ENCODE measurements at places on chromosomes 5 and 9.

DNA sequence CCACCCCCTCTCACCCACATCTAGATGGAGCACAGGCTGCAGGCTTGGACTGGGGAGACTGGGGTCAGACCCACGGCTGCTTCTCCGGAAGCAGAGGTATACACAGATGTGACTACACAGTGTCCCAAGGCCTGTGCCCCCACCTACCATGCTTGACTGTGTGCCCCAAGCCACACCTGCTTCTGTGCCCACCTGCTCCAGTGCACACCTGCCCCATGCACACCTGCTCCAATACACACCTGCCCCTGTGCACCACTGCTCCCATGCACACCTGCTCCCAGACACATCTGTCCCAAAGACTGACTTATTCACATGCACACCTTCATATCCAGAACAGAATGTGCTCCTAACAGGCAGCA is 5.5 kb upstream of the COL5A1 start:
- no peak for DNase-seq

- no peak for DNase-seq
These were observed 225.1 kb downstream of the ARRDC3 start for GRCh38 chr5:91158011-91158410.

DNA sequence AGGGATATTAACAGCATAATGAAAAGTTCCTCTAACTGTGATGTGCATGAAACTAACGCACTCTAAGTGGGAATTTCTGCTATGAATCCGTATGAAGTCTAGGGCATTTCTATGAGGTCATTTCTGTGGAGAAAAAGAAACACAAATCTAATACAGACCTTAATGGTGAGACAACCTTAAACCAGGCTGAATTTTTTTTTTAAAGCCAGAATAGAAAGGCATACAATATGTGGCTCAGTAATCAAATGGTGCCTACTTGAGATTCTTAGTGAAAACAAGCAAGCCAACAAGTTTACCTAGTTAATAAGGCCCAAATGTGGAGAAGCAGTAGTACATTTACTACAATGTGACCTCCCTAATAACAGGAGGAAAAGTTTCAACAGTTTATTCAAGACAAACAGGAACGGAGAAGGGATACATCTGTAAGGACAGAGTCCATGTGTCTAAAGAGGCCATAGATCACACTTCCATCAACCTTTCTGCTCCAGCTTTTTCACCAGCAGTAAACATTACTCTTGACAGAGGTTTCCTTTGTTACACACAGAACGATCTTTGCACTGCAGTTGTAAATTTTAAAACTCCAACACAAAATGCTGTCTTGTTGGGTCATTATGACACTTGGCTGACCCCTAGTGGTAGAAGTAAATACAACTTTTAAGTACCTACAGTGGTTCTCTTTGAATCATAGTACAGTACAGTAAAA is 26.2 kb downstream of the CARNMT1 start:
- DNase-seq = peak; percentile 82

- DNase-seq = peak; percentile 78
These were observed 26.7 kb upstream of the RICTOR start for GRCh38 chr5:39100851-39101396.

DNA sequence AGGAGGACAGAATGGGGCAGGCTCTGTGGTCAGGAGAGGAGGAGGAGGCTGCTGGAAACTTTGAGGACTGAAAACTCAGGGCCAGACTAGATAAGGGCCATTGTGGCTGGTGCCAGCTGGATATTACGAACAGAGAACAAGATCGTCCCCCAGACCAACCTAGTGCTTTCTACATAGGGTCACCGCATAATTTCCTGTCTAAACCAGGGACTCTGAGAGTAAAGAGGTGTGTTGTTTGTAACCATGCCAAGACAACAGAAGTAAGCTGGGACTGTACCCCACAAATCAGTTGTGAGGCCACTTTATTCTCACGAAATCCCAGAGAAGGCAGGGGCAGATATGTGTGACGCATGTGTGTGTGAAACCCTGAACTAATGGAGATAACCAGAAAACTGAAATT is 20.3 kb upstream of the GFPT2 start:
- no peak for DNase-seq

GRCh38 chr9:6133346-6134063 is 82.1 kb upstream of the IL33 start:
- peak; percentile 27 for DNase-seq

DNA sequence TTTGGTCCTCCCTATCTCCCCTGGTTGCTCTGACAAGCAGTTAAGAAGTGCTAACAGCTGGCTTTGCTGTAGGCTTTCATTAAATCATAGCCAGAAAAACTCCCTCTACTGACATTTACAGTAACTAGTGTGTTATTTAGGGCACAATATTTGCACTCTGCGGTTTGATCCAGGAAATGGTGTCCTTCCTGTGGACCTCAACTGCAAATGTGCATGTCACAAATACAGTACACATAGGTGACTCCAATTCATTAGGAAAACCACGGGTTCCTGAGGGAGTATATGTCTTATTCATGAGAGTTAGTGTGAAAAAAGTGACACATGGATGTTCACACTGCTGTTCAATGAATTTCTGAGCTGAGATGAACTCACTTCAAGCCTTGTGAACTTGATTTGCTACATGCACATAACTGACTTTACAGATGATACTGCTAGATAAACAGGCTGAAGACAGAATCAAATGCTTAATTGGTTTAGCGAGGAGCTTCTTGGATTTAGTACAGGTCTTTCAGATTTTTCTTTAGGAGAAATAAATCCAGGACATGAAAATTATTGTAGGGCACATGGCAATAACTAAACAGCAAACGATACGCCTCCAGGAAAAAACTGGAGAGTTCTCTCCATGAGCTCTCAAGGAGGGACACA is 281.5 kb downstream of the EFNA5 start:
- DNase-seq = peak; percentile 90
